ENCODE measurements at places on chromosomes 4 and X. TPM values are rescaled to one million over a fixed set of nuclear protein-coding genes. Genes with fewer than 3 reads are reported as not detected.

- DNase-seq = no peak
Measured at GRCh38 chrX:110418316-110419235, 59.9 kb downstream of the RTL9 start.

GRCh38 chr4:149706942-149707341, 108.7 kb downstream of the IQCM start:
- peak; percentile 4 for DNase-seq

DNA sequence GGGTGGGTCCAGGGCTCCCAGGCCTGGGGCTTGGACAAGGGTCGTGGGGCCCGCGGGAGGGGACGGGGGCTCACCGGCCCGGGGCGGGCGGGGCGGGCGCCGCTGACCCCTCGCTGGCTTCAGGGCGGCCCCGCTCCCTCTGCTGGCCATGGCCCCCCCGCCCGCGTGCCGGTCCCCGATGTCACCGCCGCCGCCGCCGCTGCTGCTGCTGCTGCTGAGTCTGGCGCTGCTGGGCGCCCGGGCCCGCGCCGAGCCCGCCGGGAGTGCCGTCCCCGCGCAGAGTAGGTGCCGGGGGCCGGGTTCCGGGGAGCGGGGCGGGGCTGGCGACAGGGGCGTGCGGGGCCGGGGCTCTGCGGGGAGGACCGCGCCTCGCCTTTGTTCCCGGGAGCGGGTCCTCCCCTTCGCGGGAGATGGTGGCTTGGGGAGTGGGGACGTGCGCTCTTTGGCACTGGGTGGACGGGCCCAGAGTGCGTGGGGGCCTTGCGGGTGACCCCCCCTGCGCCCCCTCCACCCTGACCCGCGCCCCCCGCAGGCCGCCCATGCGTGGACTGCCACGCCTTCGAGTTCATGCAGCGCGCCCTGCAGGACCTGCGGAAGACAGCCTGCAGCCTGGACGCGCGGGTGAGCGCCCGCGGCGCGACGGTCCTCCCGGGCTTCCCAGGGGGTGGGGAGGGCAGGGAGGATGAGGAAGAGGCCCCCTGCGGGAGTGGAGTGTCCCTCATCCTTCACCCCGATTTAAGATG, 16.8 kb upstream of the NAT8L start:
- DNase-seq = no peak

DNA sequence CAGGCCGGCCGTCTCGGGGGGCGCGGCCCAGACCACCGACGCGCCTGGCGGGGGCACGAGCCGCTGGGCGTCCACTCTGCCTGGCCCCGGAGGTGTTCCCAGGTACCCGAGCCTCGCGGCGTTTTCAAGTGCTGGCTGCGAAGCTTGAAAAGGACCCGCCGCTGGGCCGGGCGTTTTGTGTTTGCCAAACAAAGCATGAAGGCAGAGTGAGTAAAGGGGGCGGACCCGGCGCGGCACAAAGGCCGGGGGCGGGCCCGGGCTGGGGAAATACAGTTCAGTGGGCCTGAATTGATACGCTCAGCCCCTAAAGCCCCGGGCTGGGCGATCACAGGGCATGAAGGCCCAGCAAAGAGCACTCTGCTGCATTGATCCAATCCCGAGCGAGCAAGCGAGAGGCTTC, 65.4 kb downstream of the SOX3 start:
- DNase-seq = no peak

DNA sequence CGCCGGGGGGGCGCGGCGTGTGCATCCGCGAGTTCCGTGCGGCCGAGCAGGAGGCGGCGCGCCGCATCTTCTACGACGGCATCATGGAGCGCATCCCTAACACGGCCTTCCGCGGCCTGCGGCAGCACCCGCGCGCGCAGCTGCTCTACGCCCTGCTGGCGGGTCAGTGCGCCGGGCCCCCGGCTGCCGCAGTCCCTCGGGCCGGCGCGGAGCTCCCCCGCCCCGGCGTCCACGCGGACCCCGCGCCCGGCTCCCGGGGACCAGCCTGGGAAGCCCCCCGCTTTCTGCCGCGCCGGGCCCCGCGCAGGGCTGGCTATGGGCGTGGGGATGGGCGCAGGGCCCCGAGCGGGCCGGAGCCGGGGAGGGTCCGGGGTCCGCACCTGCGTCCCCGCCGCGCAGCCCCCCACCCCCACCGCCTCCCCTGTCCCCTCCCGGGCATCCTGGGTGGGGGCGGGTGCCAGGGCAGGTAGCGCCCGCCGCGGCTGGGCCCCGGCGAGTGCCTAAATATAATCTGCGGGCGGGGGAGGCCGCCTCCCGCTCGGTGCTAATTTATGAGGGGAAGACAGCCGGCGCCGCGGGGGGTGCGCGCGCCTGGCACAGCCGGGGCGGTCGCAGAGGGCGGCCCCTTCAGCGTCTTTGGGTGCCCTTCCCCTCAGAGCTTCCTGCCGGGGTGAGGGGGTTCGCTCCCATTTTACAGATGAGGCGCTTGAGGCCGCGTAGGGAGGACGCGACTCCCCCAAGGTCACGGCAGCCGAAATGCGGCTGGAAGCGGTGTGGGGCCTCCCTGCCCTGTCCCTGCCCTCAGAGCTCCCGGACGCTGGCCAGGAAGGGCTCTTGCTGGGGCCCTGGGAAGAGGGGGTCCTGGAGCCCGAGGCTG, 837 bp downstream of the NAT8L start:
- DNase-seq = no peak

DNA sequence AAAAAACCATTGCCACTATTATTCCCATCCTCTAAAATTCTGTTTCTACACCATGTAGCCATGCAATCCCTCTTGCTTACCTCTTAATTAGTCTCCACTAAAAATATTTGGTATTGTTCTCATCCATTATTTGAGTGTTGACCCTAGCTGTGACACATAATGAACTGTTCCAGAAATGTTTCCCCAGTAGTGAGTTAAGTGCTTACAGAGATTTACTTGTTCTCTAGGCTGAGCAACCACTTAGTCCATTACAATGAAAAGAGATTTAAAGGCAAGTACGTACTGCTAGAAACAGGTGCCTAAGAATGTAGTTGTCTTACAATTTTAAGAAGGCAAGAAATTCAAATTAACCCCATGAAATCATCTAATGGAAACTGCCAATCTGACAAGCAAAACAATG, 112.7 kb upstream of the PTPN13 start:
- DNase-seq = no peak

GRCh38 chr4:81199831-81200230, 15.2 kb downstream of the PRKG2 start:
- no peak for DNase-seq

DNA sequence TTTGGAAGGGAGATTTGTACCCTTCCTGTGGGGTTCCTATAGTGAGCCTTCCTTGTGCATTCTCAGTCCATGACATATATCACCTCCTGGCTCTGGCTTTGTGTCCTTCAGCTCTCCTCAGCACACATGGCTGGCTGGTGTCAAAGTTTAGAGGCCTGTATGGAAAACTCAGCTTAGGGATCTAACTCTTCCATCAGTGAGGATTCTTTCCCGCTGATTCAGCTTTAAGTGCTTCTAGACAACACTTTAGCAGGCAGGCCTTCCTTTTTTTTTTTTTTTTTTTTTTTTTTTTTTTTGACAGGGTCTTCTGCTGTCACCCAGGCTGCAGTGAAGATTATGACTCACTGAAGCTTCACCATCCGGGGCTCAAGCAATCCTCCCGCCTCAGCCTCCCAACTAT, 84.2 kb downstream of the NPNT start:
- DNase-seq = no peak

DNA sequence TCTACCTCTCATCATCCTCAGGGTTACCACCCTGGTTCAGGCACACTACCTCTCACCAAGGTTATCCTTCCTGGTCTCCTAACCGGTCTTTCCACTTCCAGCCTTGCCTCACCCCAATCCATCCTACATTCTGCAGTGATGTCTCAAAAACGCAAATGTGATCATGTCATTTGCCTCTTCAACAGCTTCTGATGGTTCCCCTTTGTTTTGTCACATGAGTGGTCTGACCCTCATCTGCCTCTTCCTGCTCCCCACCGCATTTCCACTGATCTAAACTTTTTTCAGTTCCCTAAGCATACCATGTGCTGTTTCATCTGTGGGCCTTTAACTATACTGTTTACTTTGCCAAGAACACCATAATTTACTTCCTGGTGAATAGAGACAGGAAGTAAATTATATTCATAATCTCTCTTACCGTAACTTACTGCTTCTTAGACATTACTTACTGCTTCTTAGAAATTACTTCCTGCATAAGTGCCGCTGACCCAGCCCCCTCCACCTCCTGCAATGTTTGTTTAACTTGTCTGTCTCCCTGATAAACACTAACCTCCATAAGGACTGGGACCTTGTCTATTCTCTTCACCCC, 27.1 kb upstream of the NSUN7 start:
- no peak for DNase-seq

GRCh38 chr4:8772499-8773123, 99.0 kb downstream of the HMX1 start:
- no peak for DNase-seq

GRCh38 chrX:133570549-133570948, 155.3 kb upstream of the GPC4 start:
- no peak for DNase-seq

Gene TRAM1L1
- 1.4 TPM for total RNA-seq

Gene UGT8
- 4.3 TPM for total RNA-seq

Gene SUPT20HL1
- not detected for total RNA-seq

Gene ARHGEF6
- 11.6 TPM for total RNA-seq

Gene SMIM31
- not detected for total RNA-seq
